ENCODE measurements at places on chromosomes 11 and 22. TPM values are rescaled to one million over a fixed set of nuclear protein-coding genes. Genes with fewer than 3 reads are reported as not detected.

The NUMA1 gene
- total RNA-seq: 60.2 TPM

The ABCC8 gene
- 8.9 TPM for total RNA-seq

The GAB4 gene
- not detected for total RNA-seq

The SPDYC gene
- total RNA-seq: not detected

The OR10G7 gene
- not detected for total RNA-seq

The OMP gene
- not detected for total RNA-seq

The EFCAB6 gene
- 0.39 TPM for total RNA-seq

The DMC1 gene
- total RNA-seq: 4.8 TPM

The TAGLN gene
- 129 TPM for total RNA-seq

The PNPLA3 gene
- total RNA-seq: 0.81 TPM

The TMEM45B gene
- total RNA-seq: 0.10 TPM

The OR8G1 gene
- not detected for total RNA-seq

The OR4A16 gene
- not detected for total RNA-seq

The BIRC3 gene
- total RNA-seq: 57.4 TPM

The SYCE3 gene
- not detected for total RNA-seq

The ART1 gene
- not detected for total RNA-seq

The SLC15A3 gene
- not detected for total RNA-seq

The FGF19 gene
- total RNA-seq: 0.09 TPM

The SLC39A13 gene
- 39.8 TPM for total RNA-seq

The SGSM1 gene
- 1.1 TPM for total RNA-seq

The NNMT gene
- total RNA-seq: 357 TPM

The MMP1 gene
- total RNA-seq: 1.0 TPM

The APOL5 gene
- total RNA-seq: not detected

The SHANK3 gene
- 4.2 TPM for total RNA-seq

The TBCEL gene
- 7.0 TPM for total RNA-seq

The GRK3 gene
- total RNA-seq: 3.5 TPM

The RIMBP3B gene
- total RNA-seq: 0.25 TPM

The ARHGAP42 gene
- 6.7 TPM for total RNA-seq

The EMID1 gene
- total RNA-seq: 0.23 TPM

The FAT3 gene
- 0.71 TPM for total RNA-seq

The LDHAL6A gene
- not detected for total RNA-seq

The NAALADL1 gene
- total RNA-seq: 0.18 TPM

The RSF1 gene
- 13.4 TPM for total RNA-seq

The LRRC4C gene
- total RNA-seq: not detected

The PVALB gene
- total RNA-seq: not detected

The P2RX6 gene
- total RNA-seq: 0.50 TPM

The SMDT1 gene
- 32.7 TPM for total RNA-seq

The ASRGL1 gene
- total RNA-seq: 9.9 TPM

The TSKU gene
- total RNA-seq: 158 TPM

The LINC01488 gene
- total RNA-seq: 0.04 TPM

The FAM227A gene
- 0.68 TPM for total RNA-seq

The CHST1 gene
- 1.5 TPM for total RNA-seq

The FXYD2 gene
- total RNA-seq: 17.3 TPM

The CSNK2A3 gene
- 1.9 TPM for total RNA-seq

The NXPE1 gene
- not detected for total RNA-seq

The USP2 gene
- 1.3 TPM for total RNA-seq

The RFPL1 gene
- total RNA-seq: not detected

The IFITM1 gene
- total RNA-seq: 0.17 TPM

The XKR3 gene
- not detected for total RNA-seq

The CASP5 gene
- not detected for total RNA-seq

The GRAMD4 gene
- total RNA-seq: 27.1 TPM

The SPTBN2 gene
- 9.9 TPM for total RNA-seq

The MUC6 gene
- not detected for total RNA-seq

The SLC22A9 gene
- not detected for total RNA-seq

The OR56A5 gene
- not detected for total RNA-seq

The OR5L1 gene
- total RNA-seq: not detected

The POU2F3 gene
- not detected for total RNA-seq

The MYH9 gene
- 188 TPM for total RNA-seq

Measured in A549 treated with dexamethasone at 1 μM for 4 hours (cell line).